Activated naive CD8-positive, alpha-beta T cell treated with anti-CD3 and anti-CD28 coated beads, Interleukin-2, amount 10 ng/mL, durations not matched to agents 7 days and 5 days (primary cell): ENCODE measurements at places on chromosomes 5 and 9. TPM values are rescaled to one million over a fixed set of nuclear protein-coding genes. Genes with fewer than 3 reads are reported as not detected.

The BRD9 gene
- 65.6 TPM for total RNA-seq

The SLC35D2 gene
- 13.1 TPM for total RNA-seq

The ANKRD31 gene
- 0.51 TPM for total RNA-seq

The NR5A1 gene
- total RNA-seq = not detected

The FAM221B gene
- total RNA-seq = not detected

The SLC36A3 gene
- not detected for total RNA-seq

- no peaks in the 10 kb centered on the region for H3K4me1 ChIP-seq
- H3K4me3 ChIP-seq = no peak overlapping the region
- H3K27ac ChIP-seq = no peak overlapping the region
- no peak for DNase-seq
- no peaks in the 10 kb centered on the region for H3K27me3 ChIP-seq
Measured at GRCh38 chr5:117943541-117943940, 1044.8 kb downstream of the DTWD2 start.

GRCh38 chr5:147586832-147587231 is 77.0 kb upstream of the DPYSL3 start:
- no peaks in the 10 kb centered on the region for H3K27me3 ChIP-seq
- no peak overlapping the region for H3K27ac ChIP-seq
- H3K36me3 ChIP-seq = no peaks in the 10 kb centered on the region
- H3K4me1 ChIP-seq = no peaks in the 10 kb centered on the region

DNA sequence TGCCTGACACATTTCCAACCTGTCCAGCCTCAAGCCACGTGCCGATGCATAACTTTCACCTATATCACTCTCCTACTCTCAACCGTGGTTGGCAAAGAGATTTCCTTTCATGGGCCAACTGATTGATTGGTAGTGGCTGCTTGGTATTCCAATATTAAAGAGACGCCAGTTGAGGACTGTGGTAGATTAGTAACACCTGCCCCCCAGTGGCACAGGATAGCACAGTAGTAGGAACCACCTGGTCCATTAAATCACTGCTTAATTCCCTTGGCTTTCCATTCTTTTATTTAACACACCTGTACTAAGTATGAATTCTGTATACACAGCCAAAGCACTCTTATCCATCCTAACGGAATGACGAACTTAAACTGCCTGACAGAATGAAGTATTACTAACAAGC is 19.1 kb upstream of the FOXB2 start:
- H3K27me3 ChIP-seq = peaks cover 2% of the 10 kb centered on the region
- DNase-seq = no peak
- H3K4me1 ChIP-seq = no peaks in the 10 kb centered on the region
- no peak overlapping the region for H3K4me3 ChIP-seq

- H3K4me1 ChIP-seq = no peaks in the 10 kb centered on the region
- H3K36me3 ChIP-seq = no peaks in the 10 kb centered on the region
- no peak overlapping the region for H3K4me3 ChIP-seq
- H3K27me3 ChIP-seq = peaks cover 4% of the 10 kb centered on the region
Measured at GRCh38 chr9:87212605-87213021, 265.3 kb upstream of the GAS1 start.

DNA sequence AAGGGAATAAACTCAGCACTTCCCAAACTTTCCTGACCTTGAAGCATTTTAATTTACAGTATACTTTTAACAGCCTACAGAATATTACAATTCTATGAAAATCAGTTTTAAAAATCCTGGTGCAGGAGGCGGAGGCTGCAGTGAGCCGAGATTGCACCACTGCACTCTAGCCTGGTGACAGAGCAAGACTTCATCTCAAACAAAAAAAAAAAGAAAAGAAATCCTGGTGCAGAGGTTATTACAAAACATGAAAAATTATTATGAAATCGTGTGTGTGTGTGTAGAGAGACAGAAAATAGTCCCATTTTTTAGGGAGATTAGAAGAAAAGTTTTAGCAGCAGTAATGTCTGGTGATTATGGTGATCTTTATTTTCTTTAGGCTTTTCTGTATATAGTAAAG is 26.9 kb downstream of the GOLPH3 start:
- H3K4me1 ChIP-seq = peaks cover 17% of the 10 kb centered on the region
- no peak for DNase-seq
- no peak overlapping the region for H3K4me3 ChIP-seq
- no peaks in the 10 kb centered on the region for H3K27me3 ChIP-seq
- peaks cover 37% of the 10 kb centered on the region for H3K36me3 ChIP-seq
- no peak overlapping the region for H3K27ac ChIP-seq

- no peaks in the 10 kb centered on the region for H3K27me3 ChIP-seq
- H3K27ac ChIP-seq = no peak overlapping the region
- no peaks in the 10 kb centered on the region for H3K4me1 ChIP-seq
- H3K4me3 ChIP-seq = no peak overlapping the region
Measured at GRCh38 chr9:74861071-74861470, 26.6 kb downstream of the TRPM6 start.

GRCh38 chr9:128724744-128725211 is 851 bp upstream of the ZDHHC12 start:
- H3K27me3 ChIP-seq = no peaks in the 10 kb centered on the region
- H3K27ac ChIP-seq = peak overlapping the region; percentile 82
- no peaks in the 10 kb centered on the region for H3K36me3 ChIP-seq

DNA sequence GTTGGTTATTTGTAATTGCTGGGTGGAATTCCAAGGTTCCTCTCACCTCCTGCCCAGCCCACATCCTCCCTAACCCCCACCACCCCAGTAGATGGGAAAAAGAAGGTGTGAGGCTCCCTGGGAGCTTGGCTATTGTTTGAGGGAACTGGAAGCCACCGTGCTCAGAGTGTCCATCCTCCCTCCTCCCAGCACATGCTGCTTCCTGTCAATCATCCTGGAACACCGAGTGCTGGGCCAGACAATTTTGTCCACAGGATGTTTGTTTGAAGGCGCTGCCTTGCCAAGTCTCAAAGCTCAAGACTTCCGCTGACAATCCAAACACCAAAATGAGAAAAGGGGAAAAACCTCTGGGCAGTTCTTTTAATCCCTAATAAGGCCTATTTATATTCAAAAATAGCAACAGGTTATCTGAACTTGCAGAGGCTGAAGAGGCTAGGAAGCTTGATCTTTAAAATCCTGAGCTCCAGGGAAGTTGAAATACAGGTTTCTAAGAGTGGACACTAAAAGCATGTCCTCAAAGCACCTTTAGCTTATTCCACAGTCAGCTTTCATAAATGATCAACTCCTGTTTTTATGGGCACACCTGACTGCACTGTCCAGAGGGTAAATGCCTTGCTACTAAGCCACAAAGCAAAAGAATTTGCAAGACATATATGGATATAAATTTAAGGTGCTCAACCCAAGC is 286.7 kb downstream of the NFIB start:
- no peak overlapping the region for H3K27ac ChIP-seq
- H3K4me3 ChIP-seq = no peak overlapping the region
- H3K4me1 ChIP-seq = no peaks in the 10 kb centered on the region
- H3K27me3 ChIP-seq = no peaks in the 10 kb centered on the region
- H3K36me3 ChIP-seq = no peaks in the 10 kb centered on the region

DNA sequence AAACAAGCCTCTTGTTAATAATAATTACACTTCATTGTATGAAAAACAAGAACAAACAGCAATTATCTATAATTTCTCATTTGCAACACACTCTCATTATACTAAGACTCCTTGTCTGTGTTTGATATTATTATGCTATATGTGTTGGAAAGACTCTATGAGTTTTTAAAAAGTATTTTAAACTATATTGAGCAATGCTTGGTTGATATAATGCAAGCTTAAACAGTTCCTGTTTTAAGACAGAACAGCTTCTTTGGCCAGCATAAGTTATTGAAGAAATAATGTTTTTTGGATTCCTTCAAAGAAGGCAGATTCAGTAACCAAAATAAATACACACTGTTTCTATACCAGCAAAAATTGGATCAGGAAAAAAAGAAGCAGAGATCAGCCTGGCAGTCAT is 871.4 kb downstream of the MAT2B start:
- H3K27me3 ChIP-seq = no peaks in the 10 kb centered on the region
- H3K4me1 ChIP-seq = no peaks in the 10 kb centered on the region
- no peak for DNase-seq
- no peak overlapping the region for H3K4me3 ChIP-seq
- no peak overlapping the region for H3K27ac ChIP-seq

DNA sequence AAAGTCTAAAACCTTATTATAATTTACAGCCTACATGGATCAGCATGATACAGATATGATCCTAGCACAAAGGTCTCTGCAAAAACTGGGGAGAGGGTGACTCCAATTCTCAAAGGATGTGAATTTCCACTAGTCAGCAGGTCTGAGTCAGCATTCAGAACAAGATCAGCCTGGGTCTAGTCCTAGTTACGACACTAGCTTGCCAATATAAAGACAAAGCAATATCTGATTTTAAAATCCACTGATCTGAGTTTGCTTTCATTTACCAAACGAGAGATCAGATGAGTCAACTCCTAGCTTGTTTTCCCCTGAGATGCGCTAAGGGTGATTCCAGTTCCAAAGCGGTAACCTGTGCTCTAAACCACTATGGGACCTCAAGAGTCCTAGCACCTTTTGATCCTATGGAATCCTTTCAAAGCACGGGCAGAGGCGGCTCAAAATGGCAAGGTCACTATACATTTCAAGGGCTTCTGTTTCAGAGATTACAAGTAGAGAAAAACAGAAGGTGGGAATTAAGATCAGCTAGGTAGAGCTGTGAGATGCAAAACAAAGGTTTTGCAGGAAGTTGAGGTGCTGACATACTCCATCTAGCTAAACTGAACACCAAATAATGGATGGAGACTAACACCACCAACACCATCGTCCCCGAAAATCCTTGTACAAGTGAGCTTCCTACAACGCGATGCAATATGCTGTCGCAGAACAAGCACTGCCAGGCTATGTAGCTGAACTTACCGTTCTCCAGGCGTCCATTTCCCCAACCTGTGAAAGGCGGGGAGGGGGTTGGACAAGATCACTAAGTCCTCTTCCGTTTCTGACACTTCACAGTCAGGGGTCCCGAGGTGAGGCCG is 906 bp downstream of the SLC25A51 start:
- H3K36me3 ChIP-seq = peaks cover 2% of the 10 kb centered on the region
- peaks cover 21% of the 10 kb centered on the region for H3K4me1 ChIP-seq
- no peak for DNase-seq

DNA sequence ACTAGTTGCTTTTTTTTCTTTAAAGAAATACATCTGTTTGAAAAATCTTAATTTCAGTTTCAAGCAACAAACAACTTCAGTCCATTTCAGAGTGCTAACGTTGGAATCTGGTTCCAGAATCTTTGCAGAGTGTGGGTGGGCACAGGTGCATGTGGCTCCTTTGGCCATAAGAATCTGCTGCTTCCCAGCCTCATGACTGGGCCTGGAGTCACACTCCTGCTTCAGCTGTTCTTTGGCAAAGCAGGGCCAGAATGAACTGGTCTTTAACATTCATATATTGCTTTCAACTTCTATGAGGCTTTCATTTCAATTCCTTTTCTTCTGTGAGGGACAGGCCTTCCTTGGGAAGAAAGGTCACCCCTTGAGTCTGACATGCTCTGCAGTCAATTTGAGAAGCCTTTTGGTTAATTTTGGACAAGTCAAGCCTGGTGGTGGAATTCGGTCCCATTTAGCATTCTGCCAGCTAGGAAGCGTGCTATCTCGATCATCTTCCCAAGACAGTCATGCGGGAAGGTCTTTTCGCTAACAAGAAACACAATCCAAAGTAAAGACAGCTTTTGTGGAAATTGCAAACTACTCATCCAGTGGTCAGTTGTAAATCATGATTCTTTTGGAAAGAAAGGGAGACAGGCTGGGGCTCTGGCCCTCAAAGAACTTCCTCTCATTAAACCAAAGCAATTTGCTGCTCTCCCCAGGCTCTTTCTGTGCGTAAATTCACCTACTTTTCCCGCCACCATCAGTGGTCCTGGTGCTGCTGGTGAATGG is 55.2 kb downstream of the SLC1A3 start:
- no peak overlapping the region for H3K4me3 ChIP-seq
- peaks cover 22% of the 10 kb centered on the region for H3K27me3 ChIP-seq
- peaks cover 2% of the 10 kb centered on the region for H3K4me1 ChIP-seq
- H3K36me3 ChIP-seq = no peaks in the 10 kb centered on the region

GRCh38 chr5:68252673-68253623 is 37.4 kb downstream of the PIK3R1 start:
- no peak overlapping the region for H3K4me3 ChIP-seq
- H3K27ac ChIP-seq = no peak overlapping the region
- H3K36me3 ChIP-seq = peaks cover 14% of the 10 kb centered on the region
- H3K27me3 ChIP-seq = no peaks in the 10 kb centered on the region
- H3K4me1 ChIP-seq = peaks cover 54% of the 10 kb centered on the region
- DNase-seq = no peak

- H3K4me3 ChIP-seq = no peak overlapping the region
- H3K27me3 ChIP-seq = peaks cover 20% of the 10 kb centered on the region
- no peak for DNase-seq
- H3K27ac ChIP-seq = no peak overlapping the region
- no peaks in the 10 kb centered on the region for H3K4me1 ChIP-seq
Measured at GRCh38 chr9:126123927-126124326, 202.7 kb upstream of the MVB12B start.

DNA sequence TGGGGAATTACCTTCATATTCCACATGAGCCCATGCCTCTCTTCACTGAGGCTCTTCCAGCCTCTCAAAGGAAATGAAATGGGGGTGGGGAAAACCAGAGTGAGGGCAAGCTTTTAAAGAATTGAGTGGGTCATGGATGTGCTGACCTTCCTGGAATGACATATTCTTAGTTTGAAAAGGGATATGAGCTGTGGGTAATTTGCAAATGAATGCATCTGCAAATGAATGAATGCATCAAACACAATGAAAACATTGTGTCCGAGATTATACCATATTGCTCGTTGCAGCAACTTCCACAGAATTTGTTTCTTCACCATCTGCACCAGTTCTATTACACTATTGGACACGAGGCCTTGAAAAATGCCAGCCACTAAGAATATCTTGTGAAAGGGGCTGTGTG is 198.6 kb upstream of the CDH6 start:
- no peaks in the 10 kb centered on the region for H3K36me3 ChIP-seq
- no peaks in the 10 kb centered on the region for H3K27me3 ChIP-seq
- DNase-seq = no peak
- no peak overlapping the region for H3K27ac ChIP-seq
- no peak overlapping the region for H3K4me3 ChIP-seq

DNA sequence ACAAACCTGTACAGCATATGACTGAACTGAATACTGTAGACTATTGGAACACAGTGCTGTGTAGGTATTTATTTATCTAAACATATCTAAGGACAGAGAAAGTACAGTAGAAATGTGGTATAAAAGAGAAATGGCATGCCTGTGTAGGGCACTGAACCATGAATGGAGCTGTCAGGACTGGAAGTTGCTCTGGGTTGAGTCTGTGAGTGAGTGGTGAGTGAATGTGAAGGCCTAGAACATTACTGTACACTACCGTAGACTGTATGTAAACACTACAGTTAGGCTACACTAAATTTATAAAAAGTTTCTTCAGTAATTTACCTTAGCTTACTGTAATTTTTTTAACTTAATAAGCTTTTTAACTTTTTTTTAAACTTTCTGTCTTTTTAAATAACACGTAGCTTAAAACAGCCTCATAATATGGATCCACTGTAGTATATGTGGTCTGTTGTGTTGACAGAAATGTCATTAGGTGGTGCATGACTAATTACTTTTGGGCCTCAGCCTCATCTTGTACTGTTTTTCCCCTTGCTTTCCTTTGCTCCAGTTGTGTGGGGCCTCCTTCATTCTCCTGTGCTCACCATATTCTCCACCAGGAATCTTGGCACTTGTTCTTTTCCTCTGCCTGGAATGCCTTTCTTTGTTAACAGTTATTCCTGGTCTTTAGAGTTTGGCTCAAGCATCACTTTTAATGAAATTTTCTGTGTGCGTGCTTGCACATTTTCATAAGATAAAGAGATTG is 8.8 kb downstream of the SPIN1 start:
- H3K27me3 ChIP-seq = no peaks in the 10 kb centered on the region
- DNase-seq = no peak
- peaks cover 22% of the 10 kb centered on the region for H3K36me3 ChIP-seq
- peaks cover 18% of the 10 kb centered on the region for H3K4me1 ChIP-seq
- peak overlapping the region; percentile 14 for H3K27ac ChIP-seq
